Activated naive CD4-positive, alpha-beta T cell treated with anti-CD3 and anti-CD28 coated beads, Interleukin-2, amount 50 U/mL, for 72 hours (primary cell): ENCODE measurements at places on chromosomes 16 and 17. TPM values are rescaled to one million over a fixed set of nuclear protein-coding genes. Genes with fewer than 3 reads are reported as not detected.

The IL34 gene
- not detected for total RNA-seq

The ZP2 gene
- total RNA-seq: not detected

The XYLT1 gene
- 12.9 TPM for total RNA-seq

The KRTAP1-5 gene
- total RNA-seq: not detected
